ENCODE measurements at places on chromosomes 4 and X.
A peak's percentile ranks its signal among the peaks of the same experiment; 100 is the strongest.

DNA sequence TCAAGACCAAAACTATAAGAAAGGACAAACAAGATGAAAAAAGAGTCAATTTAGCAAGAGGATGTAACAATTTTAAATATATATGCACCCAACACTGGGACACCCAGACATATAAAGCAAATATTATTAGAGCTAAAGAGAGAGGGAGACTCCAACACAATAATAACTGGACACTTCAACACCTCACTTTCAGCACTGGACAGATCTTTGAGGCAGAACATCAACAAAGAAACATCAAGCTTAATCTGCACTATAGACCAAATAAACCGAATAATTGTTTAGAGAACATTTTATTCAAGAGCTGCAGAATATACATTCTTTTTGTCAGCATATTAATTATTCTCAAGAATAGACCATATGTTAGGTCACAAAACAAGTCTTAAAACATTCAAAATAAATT, 109.7 kb upstream of the TET2 start:
- no peak for DNase-seq

- DNase-seq: no peak
Measured at GRCh38 chrX:42219231-42219630, 295.9 kb upstream of the CASK start.

- no peak for DNase-seq
Measured at GRCh38 chr4:187491286-187491685, 504.3 kb upstream of the ZFP42 start.

DNA sequence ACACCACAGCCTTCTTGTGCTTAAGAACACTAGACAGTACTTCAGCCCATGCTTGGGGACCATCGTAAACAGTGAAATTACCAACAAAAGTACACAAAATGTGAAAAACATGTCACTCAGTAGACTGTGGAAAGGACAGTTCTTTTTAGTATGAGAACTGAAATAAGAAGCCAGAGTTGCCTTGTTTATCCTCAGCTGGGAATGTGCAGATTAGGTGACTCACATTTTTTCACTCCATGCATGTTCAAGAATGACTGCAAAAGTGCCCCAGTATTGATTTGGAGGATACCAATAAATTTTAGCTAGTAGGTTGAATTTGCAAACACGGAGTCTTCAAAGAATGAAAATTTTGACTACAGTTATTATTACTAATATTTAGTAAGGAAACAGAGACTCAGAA, 23.1 kb upstream of the BMP3 start:
- DNase-seq: no peak

GRCh38 chr4:136862653-136863052, 669.6 kb downstream of the PCDH18 start:
- no peak for DNase-seq

- no peak for DNase-seq
Measured at GRCh38 chr4:93633721-93634120, 194.8 kb upstream of the ATOH1 start.

- no peak for DNase-seq
Measured at GRCh38 chrX:4825550-4825949, 1112.1 kb upstream of the PRKX start.

GRCh38 chrX:155056877-155057792, 13.8 kb downstream of the CMC4 start:
- peak; percentile 57 for DNase-seq

DNA sequence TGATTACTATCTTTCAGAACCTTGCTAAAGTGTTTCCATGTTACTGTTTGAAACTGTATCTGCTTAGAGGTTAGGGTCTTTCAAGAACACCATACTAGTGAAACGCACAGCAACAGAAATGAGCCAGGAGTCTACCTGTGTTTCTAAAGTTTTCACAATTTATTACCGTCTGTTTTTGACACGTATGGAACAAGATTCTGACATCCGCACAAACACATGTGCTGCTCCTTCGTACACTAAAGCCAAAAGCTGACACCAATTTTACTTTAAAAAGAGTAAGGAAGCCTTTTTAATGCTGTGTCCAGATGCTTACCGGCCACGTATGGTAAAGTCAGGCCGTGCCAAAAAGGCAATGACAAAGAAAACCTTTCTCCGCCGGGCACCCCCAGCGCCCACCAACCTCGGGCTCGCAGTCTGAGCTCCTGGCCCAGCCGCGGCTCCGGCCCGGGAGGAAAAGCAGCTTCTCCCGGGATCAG, 532 bp downstream of the RPS4X start:
- no peak for DNase-seq

- DNase-seq: no peak
Measured at GRCh38 chr4:77045490-77045889, 30.3 kb downstream of the CCNI start.

GRCh38 chrX:154401045-154401799, 3.0 kb downstream of the RPL10 start:
- no peak for DNase-seq

DNA sequence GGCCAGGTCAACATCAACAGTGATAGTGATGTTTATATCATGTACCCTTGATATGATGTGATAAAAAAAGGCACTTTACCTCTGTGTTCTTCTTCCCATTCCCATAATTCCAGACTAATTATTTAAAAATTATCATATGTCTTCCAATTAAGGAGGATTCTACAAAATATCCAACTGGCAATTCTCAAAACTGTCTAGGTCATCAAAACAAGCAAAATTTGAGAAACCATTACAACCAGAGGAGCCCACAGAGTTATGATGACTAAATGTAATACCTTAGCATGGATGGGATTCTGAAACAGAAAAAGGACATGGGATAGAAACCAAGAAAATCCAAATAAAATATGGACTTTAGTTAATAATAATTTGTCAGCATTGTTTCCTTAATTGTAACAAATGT, 428.6 kb upstream of the AMOT start:
- DNase-seq: no peak

DNA sequence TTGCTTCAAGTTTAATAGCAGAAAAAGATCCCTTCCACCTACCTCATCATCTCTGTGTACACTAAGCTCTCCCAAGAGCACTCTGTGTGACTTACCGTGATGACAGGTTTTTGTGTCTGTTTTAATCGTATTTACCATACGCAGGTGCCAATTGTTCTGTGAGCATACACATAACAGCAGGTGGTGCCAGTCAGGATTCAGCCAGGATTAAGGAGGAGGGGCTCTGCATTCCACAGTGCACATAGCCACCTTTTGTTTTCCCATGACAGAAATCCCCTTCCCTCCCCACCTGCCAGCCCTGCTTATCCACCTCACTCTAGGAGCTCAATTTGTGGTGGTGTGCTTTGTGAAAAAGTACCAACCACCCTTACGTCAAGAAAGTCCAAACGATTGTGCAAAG, 14.8 kb downstream of the ANK2 start:
- DNase-seq: no peak

DNA sequence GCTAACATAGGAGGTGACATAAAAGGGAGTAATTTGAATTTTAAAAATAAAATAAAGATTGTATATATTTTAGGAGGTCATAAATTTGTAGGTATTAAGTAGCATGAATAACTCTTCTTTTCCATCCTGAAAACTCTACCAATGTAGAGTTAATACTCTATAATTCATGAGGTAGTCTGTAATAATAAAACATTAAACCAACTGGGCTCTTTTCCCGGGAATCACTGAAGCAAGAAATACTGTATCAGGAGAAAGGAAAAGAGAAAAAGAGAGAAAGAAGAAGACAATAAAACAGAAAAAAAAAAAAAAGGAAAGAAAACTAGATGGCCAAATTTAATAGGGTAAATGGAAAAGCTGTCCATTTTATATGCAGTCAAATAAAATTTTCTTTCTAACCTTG, 984.4 kb downstream of the CCSER1 start:
- no peak for DNase-seq

DNA sequence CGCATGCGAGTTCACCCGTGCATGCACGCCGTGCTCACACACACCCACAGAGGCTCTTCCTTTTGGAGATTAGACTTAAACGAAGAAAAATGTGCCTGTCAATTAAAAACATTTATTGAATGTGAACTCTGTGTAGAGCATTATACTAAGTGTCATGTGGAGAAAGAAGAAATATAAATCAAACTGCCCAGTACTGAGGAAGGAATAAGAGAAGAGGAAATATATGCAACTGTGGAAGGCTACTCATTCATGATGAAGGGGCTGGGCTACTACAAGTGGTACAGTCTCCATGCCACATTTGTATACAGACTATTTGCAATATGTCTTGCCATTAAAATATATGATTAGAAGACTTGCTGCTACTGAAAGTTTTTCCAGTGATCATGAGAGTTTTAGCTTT, 714.7 kb downstream of the DMD start:
- DNase-seq: no peak

GRCh38 chr4:39855909-39856512, 121.7 kb downstream of the PDS5A start:
- DNase-seq: no peak

DNA sequence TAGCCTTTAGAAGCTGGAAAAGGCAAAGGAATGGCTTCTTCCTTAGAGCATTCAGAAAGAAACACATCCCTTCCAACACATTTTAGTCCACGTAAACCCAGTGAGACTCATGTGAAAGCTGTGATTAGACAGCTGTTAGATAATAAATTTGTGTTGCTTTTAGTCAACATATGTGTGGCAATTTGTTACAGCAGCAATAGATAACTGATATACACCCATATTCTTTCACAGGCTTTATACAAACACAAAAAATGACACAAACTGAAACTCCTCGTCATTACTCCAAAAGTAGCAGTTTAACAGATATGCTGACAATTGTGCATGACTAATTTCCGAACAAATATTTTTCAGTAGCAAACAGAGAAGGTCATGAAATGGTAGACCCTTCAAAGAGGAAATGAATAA, 65.3 kb downstream of the ANTXR2 start:
- DNase-seq: no peak

GRCh38 chr4:67871867-67872266, 11.9 kb downstream of the TMPRSS11D start:
- no peak for DNase-seq

DNA sequence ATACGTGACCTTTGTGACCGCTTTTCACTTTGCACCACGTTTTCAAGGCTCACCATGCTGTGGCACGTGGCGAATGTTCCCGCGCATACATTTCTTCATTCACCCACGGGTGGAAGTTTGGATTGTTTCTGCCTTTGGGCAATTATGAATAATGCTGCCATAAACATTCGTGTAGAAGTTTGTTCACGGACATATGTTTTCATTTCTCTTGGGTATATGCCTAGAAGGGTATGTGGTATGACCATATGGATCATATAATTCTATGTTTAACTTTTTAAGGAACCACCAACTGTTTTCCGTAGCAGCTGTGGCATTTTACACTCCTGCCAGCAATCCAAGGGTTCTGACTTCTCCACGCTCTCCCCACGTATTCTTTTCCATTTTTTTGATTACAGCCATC, 60.9 kb upstream of the MXD4 start:
- DNase-seq: no peak

- DNase-seq: no peak
Measured at GRCh38 chr4:40916218-40916555, 166.4 kb downstream of the NSUN7 start.

DNA sequence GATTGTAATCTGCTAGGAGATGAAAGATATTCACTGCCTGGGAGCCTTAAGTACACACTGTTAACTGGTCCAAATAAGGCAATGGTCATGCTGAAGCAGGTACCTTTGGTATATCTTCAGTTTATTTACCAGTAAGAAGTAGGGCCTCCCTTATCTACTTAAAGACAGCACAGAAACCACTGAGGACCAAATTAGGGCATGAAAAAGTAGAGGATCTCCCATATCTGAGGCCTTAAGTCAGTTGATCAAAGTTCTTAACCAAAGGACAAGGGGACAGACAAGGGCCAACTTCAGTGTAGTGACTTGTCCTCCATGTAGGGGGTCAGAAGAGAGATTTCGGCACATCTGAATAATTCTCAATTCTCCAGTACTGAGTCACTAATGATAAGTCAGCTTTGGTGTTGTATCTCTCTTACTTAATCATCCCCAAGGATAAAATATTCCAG, 59.1 kb downstream of the AMELX start:
- DNase-seq: no peak

DNA sequence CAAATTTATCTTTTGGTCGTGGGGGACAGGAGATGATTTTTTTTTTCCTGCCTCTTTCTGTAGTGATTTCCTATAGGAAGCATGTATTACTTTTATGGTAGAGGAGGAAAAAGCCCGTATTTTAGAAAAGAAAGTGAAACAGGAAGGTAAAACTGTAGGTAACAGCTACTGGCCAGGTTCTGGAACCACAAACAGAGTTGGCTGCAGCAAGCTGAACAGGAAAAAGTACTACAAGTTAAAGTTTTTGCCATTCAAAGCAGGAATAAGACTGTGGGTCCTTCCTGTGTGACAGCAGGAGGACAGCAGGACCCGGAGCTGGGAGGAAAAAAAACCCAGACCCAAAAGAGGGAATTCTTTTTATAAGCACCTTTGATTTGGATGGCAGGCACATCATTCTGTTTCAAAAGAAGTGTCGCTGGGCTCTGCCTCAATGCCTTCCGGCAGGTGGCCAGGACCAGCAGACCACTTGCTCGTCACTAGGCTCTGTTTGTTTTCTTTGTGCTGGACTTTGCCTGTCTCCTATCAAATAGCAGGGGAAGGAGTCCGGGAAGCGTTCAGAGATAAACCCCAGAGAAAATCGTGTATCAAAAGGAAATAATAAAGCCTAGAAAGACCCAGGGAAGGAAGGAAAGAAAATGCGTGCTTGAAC, 277.9 kb downstream of the ADGRA3 start:
- DNase-seq: no peak

GRCh38 chr4:94763005-94763404, 5.2 kb downstream of the BMPR1B start:
- no peak for DNase-seq

GRCh38 chr4:147546349-147546748, 65.5 kb downstream of the EDNRA start:
- no peak for DNase-seq

DNA sequence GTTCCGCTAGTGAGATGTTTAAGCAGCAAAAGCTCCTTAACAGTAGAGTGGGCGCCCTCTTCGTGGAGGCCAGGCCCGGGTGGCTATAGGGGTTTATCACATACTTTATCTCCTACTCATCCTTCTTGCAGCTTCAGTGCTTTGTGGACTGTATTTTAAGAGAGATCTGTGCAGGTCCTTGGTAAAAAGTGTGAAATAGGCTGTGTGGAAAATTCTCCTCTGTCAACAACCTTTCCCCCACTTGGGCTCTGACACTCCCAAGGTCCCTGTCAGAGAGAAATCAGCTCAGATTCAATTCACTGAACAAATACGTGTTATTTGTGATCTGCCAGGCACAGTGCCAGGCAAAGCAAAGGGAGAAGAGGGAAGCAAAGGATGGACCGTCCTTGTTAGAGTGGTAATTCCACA, 214.3 kb upstream of the PPARGC1A start:
- no peak for DNase-seq

All from activated naive CD4-positive, alpha-beta T cell treated with anti-CD3 and anti-CD28 coated beads for 36 hours (primary cell).